Epithelial cell of proximal tubule (primary cell): ENCODE measurements at places on chromosomes 1 and 21. TPM values are rescaled to one million over a fixed set of nuclear protein-coding genes. Genes with fewer than 3 reads are reported as not detected.

The KRTAP11-1 gene
- not detected in 2 replicates for total RNA-seq

The LRRC71 gene
- not detected in 2 replicates for total RNA-seq

The SLC2A1 gene
- 374 and 598 TPM in 2 replicates for total RNA-seq

The GJA8 gene
- not detected in 2 replicates for total RNA-seq

The TSACC gene
- total RNA-seq, result 0.36 and 0.69 TPM in 2 replicates

DNA sequence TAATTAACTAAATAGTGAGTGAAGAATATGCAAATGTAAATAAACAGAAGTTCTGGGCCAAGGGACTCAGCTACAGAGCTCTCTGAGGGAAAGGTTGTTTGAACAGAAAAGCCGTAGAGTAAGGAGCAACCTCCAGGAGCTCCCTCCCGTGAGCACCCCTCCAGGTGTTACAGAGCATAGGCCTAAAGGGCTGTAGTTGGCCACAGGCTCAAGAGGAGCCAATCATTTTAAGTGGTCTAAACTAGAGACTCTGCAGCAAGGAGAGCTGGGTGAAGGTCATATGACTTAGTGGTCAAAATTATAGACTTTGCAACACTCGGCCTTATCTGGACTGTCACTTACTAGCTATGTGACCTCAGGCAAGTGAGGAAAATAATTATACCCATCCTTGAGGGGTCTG lies 19.1 kb upstream of the RXRG start:
- no peak for DNase-seq

DNA sequence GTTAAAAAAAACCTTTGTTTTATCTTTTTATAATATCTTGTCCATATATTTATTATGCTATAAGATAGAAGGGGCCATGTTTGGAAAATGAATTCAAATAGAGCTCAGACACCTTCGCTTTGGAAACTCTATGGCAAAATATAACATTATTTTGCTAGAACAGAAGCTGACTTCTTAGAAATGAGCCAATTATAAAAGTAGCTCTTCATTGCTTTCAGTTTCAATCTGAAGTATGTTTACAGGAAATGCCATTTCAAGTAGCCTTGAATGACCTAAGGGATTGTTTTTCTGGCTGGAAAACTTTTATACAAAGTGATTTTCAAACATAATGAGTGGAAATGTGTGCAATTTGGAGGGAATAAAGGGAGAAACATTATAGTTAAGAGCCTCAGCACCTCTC lies 37.8 kb upstream of the GBP5 start:
- DNase-seq, result peak; percentile 42

DNA sequence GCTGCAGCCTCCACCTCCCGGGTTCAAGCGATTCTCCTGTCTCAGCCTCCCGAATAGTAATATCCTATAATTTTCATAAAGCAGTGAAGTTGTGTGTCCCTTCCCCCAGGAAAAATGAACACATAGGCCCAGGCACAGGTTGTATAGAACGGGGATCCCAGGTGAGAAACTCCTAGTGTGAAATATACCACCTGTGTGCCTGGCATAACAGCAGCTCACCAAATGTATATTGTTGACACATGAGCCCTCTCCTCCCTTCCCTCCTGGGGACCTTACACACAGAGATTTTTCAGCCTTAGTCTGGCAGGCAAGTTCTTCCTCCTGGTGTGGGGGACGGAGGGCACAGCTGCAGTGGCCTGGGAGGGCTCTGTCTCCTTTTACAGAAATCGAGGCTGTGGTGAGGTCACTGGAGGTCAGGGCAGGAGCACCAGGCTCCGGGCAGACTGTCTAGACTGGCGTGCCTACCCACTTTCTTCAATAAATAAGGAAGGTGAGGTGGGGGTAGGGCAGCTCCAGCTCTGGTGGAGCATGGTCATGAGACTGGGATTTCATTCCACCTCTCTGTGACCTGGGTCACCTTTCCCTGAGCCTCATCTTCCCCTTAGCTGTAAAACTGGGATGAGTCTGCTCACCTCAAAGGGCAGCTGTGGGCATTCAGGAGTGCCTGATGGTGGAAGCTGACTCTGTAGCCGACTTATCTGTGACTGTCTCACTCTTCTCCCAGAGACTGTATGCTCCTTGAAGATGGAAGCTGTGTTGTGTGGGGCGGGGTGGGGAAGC lies 14.3 kb downstream of the RCC1 start:
- DNase-seq, result no peak

DNA sequence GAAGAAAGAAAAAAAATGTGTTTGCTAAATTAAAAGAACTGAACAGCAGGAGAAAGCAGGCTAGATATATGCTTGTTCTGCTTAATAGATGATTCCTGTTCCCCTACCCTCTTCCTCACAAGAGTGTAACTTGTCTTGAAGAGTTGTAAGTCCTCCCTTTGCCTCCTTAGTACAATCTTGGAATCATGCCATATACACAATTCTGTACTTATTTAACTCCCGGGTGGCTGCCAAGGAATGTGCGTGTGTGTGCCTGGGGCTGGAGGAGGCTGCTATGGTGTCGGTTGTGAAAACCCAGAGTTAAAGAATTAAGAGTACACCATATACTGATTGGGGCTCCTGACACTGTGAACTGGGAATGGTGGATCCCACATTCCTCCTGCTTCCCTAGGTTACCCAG lies 194.2 kb downstream of the SIPA1L2 start:
- no peak for DNase-seq

- DNase-seq, result no peak
Observed at GRCh38 chr1:241944300-241944699, 13.3 kb upstream of the BECN2 start.

- no peak for DNase-seq
Observed at GRCh38 chr1:240820816-240821215, 208.9 kb upstream of the GREM2 start.

- DNase-seq, result no peak
Observed at GRCh38 chr1:8879922-8880676, 1.6 kb upstream of the ENO1 start.

DNA sequence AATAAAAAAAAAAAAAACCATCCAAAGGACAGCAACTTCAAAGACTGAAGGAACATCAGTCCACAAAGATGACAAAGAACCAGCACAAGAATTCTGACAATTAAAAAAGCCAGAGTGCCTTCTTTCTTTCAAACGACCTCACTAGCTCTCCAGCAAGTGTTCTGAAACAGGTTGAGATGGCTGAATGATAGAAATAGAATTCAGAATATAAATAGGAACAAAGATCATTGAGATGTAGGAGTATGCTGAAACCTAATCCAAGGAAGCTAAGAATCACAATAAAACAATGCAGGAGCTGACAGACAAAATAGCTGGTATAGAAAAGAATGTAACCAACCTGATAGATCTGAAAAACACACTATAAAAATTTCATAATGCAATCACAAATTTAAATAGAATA lies 218.2 kb downstream of the GIPC2 start:
- no peak for DNase-seq
